ENCODE measurements at places on chromosomes 11 and 22.

DNA sequence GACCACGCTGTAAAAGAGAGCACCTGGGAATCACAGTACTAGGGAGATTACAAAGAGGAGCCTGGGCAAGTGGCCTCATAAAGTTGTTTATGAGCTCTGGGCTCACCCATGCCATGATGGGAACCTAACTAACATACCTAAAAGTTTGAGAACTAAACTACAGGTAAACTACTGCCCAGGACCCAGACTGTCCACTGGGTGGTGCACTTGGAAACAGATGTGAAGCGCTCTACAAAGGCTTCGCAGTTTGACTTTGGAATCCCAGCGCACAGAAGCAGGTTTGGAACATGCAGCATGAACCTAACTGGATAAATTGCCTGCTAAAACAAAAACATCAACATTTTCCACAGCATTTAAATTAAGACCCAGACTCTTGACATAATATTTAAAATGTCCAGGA is 418.6 kb downstream of the FAM181B start:
- DNase-seq = no peak

DNA sequence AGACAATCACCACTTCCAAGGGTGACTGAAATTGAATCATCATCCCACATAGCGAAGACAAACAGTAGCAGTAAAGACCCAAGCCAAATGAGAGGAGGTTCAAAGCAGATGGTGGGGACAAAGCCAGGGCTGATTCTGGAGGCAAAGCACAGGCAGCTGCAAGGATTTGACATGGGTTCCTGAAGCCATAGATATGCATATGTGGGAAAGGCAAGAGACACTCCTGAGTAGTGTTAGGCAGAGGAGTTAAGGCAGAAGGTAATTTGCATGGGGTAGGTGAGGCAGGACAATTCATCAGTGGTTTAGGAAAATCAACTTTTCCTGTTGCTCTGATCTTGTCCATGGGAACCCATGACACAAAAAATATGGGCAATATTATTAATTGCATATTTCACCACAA is 462.8 kb downstream of the FAM181B start:
- no peak for DNase-seq

- DNase-seq = no peak
These were observed 1.1 kb downstream of the SRSF8 start for GRCh38 chr11:95067841-95068219.

GRCh38 chr22:23062616-23063538 is 7.4 kb upstream of the GNAZ start:
- no peak for DNase-seq

GRCh38 chr11:1219446-1219833 is 3.4 kb upstream of the MUC5B start:
- DNase-seq = no peak

- DNase-seq = no peak
These were observed 26.9 kb downstream of the MRPL16 start for GRCh38 chr11:59783632-59784090.
